ENCODE measurements at places on chromosomes 1 and 21. TPM values are rescaled to one million over a fixed set of nuclear protein-coding genes. Genes with fewer than 3 reads are reported as not detected.
A peak's percentile ranks its signal among the peaks of the same experiment; 100 is the strongest.

DNA sequence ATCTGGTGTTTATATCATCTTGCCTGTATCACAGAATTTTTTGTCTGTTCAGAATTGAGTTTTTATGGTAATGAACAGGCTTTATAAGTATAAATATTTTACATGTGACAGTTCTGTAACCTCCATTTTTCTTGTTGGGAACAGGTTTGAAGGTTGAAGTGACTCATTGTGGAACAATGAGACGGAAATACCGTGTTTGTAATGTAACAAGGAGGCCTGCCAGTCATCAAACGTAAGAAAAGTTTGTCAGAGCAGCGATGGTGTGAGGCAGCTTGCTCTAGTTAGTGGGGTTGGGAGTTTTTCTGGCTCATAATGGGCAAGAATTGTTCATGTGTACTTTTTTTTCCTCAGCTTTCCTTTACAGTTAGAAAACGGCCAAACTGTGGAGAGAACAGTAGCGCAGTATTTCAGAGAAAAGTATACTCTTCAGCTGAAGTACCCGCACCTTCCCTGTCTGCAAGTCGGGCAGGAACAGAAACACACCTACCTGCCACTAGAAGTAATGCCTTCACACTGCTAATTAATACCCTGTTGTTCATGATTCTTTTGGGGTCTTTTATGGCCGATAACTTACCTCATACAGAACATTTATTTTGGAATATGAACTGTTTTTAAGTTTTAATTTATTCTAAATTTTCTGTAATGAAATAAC lies 75.2 kb upstream of the TEKT2 start:
- H3K4me1 ChIP-seq, result peaks cover 17% of the 10 kb centered on the region
- no peaks in the 10 kb centered on the region for H3K27me3 ChIP-seq

- peaks cover 11% of the 10 kb centered on the region for H3K4me1 ChIP-seq
- no peak overlapping the region for H3K27ac ChIP-seq
- DNase-seq, result peak; percentile 6
- peak overlapping the region; percentile 42 for H3K4me3 ChIP-seq
- H3K27me3 ChIP-seq, result no peaks in the 10 kb centered on the region
- H3K36me3 ChIP-seq, result no peaks in the 10 kb centered on the region
These were observed 1.0 kb upstream of the GALNT2 start for GRCh38 chr1:230066031-230066430.

Gene TFF3
- total RNA-seq, result 0.93 TPM

- no peak for DNase-seq
- no peak overlapping the region for H3K27ac ChIP-seq
- peaks cover 2% of the 10 kb centered on the region for H3K36me3 ChIP-seq
- H3K4me3 ChIP-seq, result no peak overlapping the region
These were observed 35.8 kb upstream of the TDRD10 start for GRCh38 chr1:154466206-154466605.

GRCh38 chr1:241696815-241697639 lies 44.9 kb downstream of the WDR64 start:
- no peak for DNase-seq
- H3K36me3 ChIP-seq, result no peaks in the 10 kb centered on the region
- H3K27ac ChIP-seq, result no peak overlapping the region
- H3K27me3 ChIP-seq, result no peaks in the 10 kb centered on the region

DNA sequence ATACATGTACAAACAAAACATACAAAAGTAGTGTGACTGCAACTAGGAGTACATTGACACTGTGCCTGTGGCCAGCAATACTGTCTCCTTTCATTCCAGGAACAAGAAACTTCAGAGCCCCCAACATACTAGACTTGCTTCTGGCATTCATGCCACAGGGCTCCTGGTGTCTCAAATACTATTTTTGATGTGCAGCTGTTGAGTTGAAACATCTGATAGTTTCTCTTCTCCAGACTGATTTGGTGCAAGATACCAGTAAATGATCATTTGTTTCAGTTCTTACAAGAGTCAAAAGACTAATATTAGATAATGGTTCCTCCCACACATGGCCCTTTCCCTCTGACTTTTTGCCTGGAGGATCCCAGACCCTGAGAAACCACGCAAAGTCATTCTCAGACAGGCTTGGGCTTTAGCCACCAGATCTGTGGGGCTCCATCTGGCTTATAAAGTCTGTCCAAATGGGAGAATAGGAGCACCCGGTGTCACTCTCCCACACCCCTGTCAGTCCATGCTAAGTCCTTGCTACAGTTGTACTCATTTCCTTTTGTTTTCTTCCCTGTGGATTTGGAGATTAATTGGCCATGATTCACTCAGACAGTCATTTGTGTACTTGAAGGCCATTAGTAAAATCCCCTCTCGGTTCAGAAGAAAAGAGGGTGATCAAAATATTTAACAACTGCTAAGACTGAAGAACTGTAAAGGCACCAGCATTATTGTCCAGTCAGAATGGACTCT lies 163.5 kb upstream of the RUNX1 start:
- H3K4me3 ChIP-seq, result no peak overlapping the region
- no peaks in the 10 kb centered on the region for H3K36me3 ChIP-seq
- DNase-seq, result peak; percentile 82
- peaks cover 8% of the 10 kb centered on the region for H3K4me1 ChIP-seq
- H3K27ac ChIP-seq, result no peak overlapping the region

Gene RC3H1
- total RNA-seq, result 30.0 TPM

Gene NAXE
- 74.0 TPM for total RNA-seq

DNA sequence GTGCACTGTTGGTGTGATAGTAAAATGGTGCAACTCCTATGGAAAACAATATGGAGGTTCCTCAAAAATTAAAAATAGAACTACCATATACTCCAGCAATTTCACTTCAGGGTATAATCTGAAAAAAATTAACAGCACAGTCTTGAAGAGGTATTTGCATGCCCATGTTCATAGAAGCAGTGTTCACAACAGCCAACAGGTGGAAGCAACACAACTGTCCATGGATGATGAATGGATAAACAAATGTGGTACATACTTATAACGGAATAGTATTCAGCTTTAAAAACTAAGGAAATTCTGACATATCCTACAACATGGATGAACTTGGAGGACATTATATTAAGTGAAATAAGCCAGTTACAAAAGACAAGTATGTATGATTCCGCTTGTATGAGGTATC lies 8.2 kb downstream of the TTLL7 start:
- H3K27ac ChIP-seq, result no peak overlapping the region
- no peak for DNase-seq
- no peaks in the 10 kb centered on the region for H3K4me1 ChIP-seq
- H3K36me3 ChIP-seq, result no peaks in the 10 kb centered on the region
- no peak overlapping the region for H3K4me3 ChIP-seq

Gene MARK1
- 6.0 TPM for total RNA-seq

- no peaks in the 10 kb centered on the region for H3K27me3 ChIP-seq
- H3K27ac ChIP-seq, result no peak overlapping the region
- H3K4me1 ChIP-seq, result no peaks in the 10 kb centered on the region
- DNase-seq, result no peak
- H3K36me3 ChIP-seq, result no peaks in the 10 kb centered on the region
These were observed 51.0 kb upstream of the F3 start for GRCh38 chr1:94592571-94592920.

DNA sequence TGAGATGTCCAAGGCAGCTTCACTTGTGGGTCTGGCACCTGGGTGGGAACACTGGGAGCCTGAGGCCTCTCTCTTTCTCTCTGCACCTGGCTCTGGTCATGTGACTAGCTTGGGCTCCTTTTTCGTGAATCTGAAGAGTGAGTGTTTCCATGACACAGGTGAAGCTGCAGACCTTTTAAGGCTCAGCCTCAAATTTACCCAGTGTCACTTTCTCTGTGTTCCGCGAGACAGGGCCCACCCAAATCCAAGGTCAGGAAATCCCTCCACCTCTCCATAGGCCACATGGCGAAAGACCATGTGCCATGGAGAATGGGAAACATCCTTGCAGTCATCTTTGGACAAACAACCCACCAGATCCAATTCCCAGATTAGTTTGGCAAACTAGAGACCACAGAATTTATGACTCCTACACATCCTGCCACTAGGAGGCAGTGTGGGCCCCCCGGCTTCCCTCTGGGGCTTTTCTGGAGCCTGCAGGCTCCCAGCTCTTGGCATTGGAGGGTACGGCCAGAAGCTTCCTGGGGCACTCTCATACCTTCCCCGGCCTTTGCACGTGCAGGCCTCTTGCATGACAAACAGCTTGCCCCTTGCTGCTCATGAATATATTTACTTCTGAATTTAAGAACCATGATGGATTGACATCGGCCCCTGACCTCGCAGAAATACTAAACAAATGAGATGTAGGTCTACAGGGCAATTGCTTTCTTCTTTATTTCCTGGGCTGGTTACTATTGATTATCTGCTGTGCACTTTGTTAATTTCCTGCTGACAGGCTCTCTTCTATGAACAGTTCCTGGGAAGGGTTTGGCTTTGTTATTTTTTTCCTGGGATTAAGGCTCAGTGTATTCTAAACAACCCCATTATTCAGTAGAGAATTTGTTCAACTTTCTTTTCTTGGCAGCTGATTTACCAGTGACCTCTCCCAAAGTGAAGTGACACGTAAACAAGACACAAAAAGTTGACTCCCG lies 180.7 kb downstream of the KAZN start:
- H3K36me3 ChIP-seq, result no peaks in the 10 kb centered on the region
- H3K27ac ChIP-seq, result no peak overlapping the region
- no peak overlapping the region for H3K4me3 ChIP-seq
- no peaks in the 10 kb centered on the region for H3K4me1 ChIP-seq

Gene SPRR2E
- total RNA-seq, result not detected

Gene RGS5
- total RNA-seq, result 770 TPM

DNA sequence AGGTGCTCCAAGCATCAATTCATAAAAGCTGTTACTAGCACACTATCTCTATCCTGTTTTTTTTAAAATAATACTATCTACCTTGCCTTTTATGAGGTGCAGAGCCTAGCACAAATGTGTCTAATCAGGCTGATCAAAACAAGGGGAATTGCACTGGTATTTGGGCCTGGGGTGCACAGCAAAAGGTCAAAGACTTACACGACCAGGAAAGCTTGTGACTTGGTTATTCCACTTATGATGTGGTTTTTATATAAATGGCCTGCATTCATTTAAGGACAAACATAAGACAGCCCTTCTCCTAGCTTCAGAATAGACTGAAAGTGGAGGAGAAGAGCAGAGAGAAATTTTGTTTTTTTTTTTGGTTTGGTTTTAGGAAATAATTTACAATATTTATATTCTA lies 98.4 kb upstream of the SGIP1 start:
- peaks cover 34% of the 10 kb centered on the region for H3K4me1 ChIP-seq
- H3K27me3 ChIP-seq, result no peaks in the 10 kb centered on the region
- no peak overlapping the region for H3K27ac ChIP-seq

GRCh38 chr1:89660224-89661061 lies 27.5 kb downstream of the LRRC8C start:
- no peak overlapping the region for H3K4me3 ChIP-seq
- no peaks in the 10 kb centered on the region for H3K36me3 ChIP-seq
- DNase-seq, result peak; percentile 38
- H3K4me1 ChIP-seq, result peaks cover 14% of the 10 kb centered on the region
